ENCODE measurements at places on chromosomes 2 and 18.

DNA sequence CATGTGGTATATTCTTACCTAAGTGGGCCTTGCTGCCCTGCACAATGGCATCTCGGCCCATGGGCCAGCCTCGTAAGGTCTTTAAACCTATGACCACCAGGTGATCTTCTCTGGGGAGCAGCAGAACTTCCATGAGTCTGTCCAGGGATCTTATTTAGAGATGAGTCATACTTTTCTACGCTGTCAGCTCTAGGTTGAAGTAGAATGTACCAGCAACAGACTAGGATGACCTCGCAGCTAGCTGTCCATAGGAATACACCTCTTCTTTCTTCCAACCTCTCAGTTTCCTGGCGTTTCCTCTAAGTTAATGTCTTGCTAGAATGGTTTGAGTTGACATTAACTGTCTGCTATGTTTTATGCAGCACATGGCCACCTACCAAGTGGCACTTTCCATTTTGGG is 15.6 kb upstream of the CXCR4 start:
- DNase-seq = no peak

GRCh38 chr2:174778085-174778981 is 14.1 kb upstream of the CHRNA1 start:
- peak; percentile 97 for DNase-seq

DNA sequence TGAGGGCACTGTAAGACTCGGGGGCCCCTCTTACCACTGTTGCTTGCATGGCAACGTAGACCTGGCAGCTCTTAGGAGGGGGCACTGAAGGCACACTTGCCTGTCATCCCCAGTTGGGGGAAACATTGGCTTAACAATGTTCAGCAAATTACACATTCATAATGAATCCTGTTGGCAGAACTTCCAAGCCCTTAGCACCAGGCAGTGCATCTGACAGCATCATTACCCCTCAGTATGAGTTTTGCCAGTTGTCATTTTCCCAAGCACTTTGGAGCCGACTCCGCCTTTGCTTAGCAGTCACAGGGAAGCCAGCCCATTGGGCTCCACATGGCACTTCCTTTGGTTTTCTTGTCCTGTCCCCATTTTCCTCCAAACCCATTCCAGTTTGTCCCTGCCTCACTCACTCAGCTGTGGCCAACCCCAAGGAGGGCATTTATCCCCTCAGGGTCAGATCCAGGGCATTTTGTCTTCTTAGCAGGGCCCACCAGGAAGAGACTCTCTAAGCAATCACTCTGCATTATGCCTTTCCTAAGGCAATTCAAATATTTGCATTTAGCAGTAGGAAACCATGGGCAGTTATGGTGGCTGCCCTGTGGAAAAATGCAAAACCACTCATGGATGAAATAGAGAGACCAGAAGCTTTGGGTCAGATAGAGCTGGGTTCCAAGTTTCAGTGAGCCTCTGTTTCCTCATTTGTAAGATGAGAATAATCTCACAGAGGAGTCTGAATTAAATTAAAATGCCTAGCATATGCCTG is 73.9 kb downstream of the VSNL1 start:
- no peak for DNase-seq

- DNase-seq = no peak
Observed at GRCh38 chr2:26305540-26305939, 40.4 kb upstream of the SELENOI start.

GRCh38 chr18:48889981-48890762 is 60.6 kb downstream of the SMAD7 start:
- no peak for DNase-seq

GRCh38 chr18:63373161-63373560 is 6.2 kb upstream of the KDSR start:
- no peak for DNase-seq

DNA sequence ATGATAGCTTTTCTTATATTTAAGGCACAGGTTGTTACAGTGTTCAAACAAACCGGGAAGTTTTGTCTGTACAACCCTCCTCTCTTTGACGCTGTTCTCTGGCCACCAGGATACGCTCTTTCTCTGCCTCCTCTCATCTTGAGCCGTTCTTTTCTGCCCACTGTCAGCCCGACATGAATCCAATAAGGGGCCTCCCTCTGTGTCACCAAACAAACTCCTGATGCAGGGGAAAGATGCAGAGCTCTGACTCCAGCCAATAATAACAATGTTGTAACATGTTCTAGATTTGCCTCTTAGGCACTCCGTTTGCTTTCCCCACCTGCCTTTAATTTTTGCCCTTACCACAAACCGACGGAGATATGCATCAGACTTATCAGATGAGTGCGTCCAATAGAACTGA is 449.3 kb downstream of the SLC4A3 start:
- no peak for DNase-seq

- DNase-seq = no peak
Observed at GRCh38 chr2:156099382-156099781, 233.1 kb downstream of the NR4A2 start.

GRCh38 chr2:16785149-16785548 is 119.5 kb upstream of the CYRIA start:
- no peak for DNase-seq

Measured in AG04450 (cell line).